ENCODE measurements at places on chromosomes 3 and 15. TPM values are rescaled to one million over a fixed set of nuclear protein-coding genes. Genes with fewer than 3 reads are reported as not detected.

The SEMA3F gene
- 101 TPM for total RNA-seq

The RHCG gene
- total RNA-seq = 0.16 TPM

The CIP2A gene
- 17.8 TPM for total RNA-seq

The LRRC31 gene
- total RNA-seq = not detected

The CLEC3B gene
- 1.2 TPM for total RNA-seq

The RBMS3 gene
- 46.3 TPM for total RNA-seq

GRCh38 chr3:79005084-79005483 is 762.7 kb downstream of the ROBO1 start:
- H3K36me3 ChIP-seq = no peaks in the 10 kb centered on the region
- no peak for DNase-seq
- peaks cover 30% of the 10 kb centered on the region for H3K4me1 ChIP-seq
- H3K4me3 ChIP-seq = no peak overlapping the region
- H3K27ac ChIP-seq = no peak overlapping the region

GRCh38 chr3:177633671-177634207 is 436.5 kb upstream of the TBL1XR1 start:
- H3K4me3 ChIP-seq = no peak overlapping the region
- peaks cover 11% of the 10 kb centered on the region for H3K36me3 ChIP-seq
- no peak overlapping the region for H3K27ac ChIP-seq
- DNase-seq = no peak
- peaks cover 4% of the 10 kb centered on the region for H3K4me1 ChIP-seq

GRCh38 chr3:72316501-72317279 is 531.6 kb downstream of the SHQ1 start:
- no peak overlapping the region for H3K27ac ChIP-seq
- DNase-seq = no peak
- peaks cover 18% of the 10 kb centered on the region for H3K4me1 ChIP-seq

DNA sequence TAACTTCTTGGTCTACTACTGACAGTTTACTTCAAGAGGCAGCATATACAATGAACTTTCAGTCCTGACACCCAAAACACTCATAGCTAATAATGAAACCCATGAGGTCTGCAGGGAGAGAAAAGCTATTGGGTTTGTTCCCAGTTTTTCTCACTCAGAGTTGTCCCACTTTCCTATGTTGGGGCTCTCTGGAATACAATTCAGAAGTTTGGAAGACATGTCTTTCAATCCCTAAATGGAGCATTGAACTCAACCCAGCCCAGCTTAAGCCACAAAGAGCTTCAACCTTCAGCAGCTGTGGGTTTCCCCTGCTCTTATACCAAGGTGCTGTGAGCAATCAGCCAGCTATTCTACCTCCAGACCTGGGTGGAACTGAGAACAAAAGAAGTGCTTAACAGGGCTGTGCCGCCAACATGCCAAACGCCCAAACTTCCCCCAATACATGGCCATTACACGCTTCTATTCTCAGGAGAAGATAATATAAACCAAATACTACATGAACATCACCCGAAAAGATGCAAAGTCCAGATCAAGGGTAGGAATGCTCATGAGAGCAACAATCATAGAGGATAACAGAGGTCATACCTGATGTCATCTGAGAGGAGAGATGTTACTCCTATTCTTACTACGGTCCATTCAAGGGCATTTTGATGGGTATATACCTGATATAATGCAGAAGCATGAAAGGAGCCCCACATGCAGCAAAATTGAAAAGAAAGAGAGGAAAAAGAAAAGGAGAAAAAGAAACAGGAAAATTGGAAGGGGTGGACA is 131.2 kb upstream of the TGFBR2 start:
- DNase-seq = no peak
- no peak overlapping the region for H3K27ac ChIP-seq
- no peak overlapping the region for H3K4me3 ChIP-seq
- H3K36me3 ChIP-seq = peaks cover 5% of the 10 kb centered on the region
- H3K27me3 ChIP-seq = no peaks in the 10 kb centered on the region
- H3K4me1 ChIP-seq = peaks cover 10% of the 10 kb centered on the region

- peaks cover 23% of the 10 kb centered on the region for H3K4me1 ChIP-seq
- DNase-seq = no peak
- no peak overlapping the region for H3K4me3 ChIP-seq
Observed at GRCh38 chr15:39199076-39199475, 381.8 kb upstream of the THBS1 start.

- H3K27me3 ChIP-seq = peaks cover 43% of the 10 kb centered on the region
- no peaks in the 10 kb centered on the region for H3K4me1 ChIP-seq
- no peaks in the 10 kb centered on the region for H3K36me3 ChIP-seq
- no peak for DNase-seq
Observed at GRCh38 chr15:80241508-80241907, 10.5 kb downstream of the CTXND1 start.

- H3K27me3 ChIP-seq = no peaks in the 10 kb centered on the region
- no peak for DNase-seq
- no peak overlapping the region for H3K27ac ChIP-seq
- no peak overlapping the region for H3K4me3 ChIP-seq
- peaks cover 20% of the 10 kb centered on the region for H3K4me1 ChIP-seq
Observed at GRCh38 chr3:133466531-133467386, 66.9 kb downstream of the BFSP2 start.

DNA sequence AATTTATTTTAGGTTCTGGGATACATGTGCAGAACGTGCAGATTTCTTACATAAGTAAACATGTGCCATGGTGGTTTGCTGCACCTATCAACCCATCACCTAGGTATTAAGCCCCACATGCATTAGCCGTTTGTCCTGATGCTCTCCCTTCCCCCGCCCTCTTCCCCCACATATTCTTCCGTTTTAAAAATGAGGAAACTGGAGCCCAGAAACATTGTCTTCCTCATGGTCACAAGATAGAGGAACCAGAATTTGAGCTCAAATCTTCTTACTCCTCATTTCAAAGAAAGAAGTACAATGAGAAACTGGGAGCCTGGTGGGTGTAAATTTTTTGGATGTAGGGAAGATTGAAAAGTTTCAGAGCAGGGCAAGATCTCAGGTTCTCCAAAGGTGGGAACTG is 56.1 kb upstream of the USP3 start:
- no peak for DNase-seq
- H3K36me3 ChIP-seq = no peaks in the 10 kb centered on the region
- no peak overlapping the region for H3K4me3 ChIP-seq
- H3K4me1 ChIP-seq = peaks cover 18% of the 10 kb centered on the region
- no peaks in the 10 kb centered on the region for H3K27me3 ChIP-seq

DNA sequence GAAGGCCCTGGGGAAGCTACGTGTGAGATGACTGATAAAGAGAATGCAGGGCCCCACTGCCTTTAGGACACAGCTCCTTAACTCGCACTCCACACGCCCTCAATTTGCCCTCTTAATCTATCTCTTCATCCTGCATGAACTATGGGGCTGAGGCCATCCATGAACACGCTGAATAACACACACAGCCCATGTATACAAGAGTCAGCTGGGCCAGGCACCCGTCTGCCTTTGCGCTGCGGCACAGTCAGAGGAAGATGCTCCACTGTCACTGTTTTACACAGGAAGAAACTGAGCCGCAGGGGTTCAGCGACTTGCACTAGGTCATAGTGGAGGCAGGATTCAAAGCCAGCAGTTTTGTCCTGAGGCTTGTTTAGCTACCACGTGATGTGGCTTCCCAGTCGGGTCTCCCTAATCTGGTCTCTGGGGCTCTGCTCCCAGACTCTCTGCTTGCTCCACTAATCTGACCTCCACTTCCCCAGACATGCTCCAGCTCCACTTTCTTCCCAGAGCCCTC is 43.9 kb downstream of the TLE3 start:
- peak; percentile 8 for DNase-seq
- no peak overlapping the region for H3K4me3 ChIP-seq
- H3K36me3 ChIP-seq = peaks cover 68% of the 10 kb centered on the region
- H3K4me1 ChIP-seq = peaks cover 18% of the 10 kb centered on the region
- H3K27me3 ChIP-seq = no peaks in the 10 kb centered on the region

DNA sequence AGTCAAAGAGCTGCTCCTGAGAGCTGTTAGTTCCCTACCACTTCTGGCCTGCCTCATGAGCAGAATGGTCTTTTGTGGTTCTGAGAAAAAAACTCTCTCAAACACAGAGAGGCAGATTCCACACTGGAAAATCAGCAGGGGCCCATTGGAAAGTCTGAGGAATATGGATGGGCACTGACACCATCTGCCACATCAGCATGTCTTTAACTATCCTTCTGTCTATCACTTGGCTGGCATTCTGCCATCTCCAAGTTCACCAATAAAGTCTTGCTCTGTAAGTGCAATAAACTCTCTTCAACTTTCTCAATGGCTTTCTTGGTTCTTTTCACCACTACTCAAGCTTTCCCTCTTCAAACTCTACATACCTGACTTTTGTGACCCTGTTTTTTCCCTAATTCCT is 101.3 kb upstream of the GALNT15 start:
- H3K36me3 ChIP-seq = no peaks in the 10 kb centered on the region
- peaks cover 13% of the 10 kb centered on the region for H3K4me1 ChIP-seq
- no peaks in the 10 kb centered on the region for H3K27me3 ChIP-seq
- no peak overlapping the region for H3K27ac ChIP-seq
- no peak overlapping the region for H3K4me3 ChIP-seq

DNA sequence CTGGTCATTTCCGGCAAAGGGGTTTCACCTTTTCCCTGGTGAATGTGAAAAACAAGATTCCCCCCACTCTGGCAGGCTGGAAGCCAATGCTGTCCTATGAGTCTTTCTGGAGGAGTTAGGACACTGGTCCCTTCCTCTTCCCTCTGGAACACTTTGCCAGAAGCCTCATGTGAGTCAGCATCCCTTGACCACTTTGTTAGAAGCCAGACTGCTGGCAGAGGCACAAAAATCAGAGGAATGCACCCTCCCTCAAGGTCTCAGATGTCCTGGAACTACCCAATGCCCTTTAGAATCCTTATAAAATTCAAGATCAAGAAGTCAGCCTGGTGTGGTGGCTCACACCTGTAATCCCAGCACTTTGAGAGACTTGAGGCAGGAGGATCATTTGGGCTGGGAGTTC is 26.6 kb downstream of the ITGB5 start:
- H3K36me3 ChIP-seq = peaks cover 12% of the 10 kb centered on the region
- DNase-seq = no peak
- peaks cover 5% of the 10 kb centered on the region for H3K4me1 ChIP-seq

DNA sequence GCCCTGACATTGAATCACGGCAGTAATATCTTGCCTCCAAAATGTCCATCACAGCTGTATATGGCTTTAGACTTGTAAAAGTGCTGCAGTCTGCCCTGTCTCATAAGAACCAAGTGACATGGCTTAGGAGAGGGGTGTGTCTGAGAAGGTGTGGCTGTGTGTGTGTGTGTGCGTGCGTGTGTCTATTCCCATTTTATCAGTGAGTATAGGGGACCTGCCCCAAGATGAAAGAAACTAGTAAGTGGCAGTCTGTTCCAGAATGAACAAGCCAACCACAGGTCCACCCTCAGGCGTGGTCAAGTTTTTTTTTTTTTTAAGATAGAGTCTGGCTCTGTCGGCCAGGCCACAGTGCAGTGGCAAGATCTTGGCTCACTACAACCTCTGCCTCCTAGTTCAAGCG is 5.6 kb upstream of the RHOV start:
- H3K27me3 ChIP-seq = peaks cover 1% of the 10 kb centered on the region
- H3K4me1 ChIP-seq = no peaks in the 10 kb centered on the region
- H3K4me3 ChIP-seq = no peak overlapping the region
- no peaks in the 10 kb centered on the region for H3K36me3 ChIP-seq
- no peak overlapping the region for H3K27ac ChIP-seq

DNA sequence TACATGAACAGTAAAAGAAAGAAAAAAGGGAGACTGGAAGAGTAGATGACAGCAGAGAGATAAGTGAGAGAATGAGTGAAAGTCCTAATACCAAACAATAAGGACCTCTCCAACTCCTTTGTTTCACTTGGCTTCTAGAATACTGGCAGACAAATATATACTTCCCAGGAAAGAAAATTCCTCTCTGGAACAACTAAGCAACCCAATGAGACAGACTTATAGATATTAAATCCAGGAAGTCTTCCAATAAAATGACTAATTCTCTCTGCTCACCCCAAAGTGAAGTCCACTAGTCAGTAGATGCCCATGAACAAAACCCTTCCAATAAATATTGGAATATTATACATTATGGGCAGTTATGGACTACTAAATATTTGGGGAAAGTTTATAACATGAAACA is 114.2 kb downstream of the NEDD4 start:
- H3K36me3 ChIP-seq = peaks cover 20% of the 10 kb centered on the region
- no peak for DNase-seq
- peak overlapping the region; percentile 62 for H3K27ac ChIP-seq
- H3K4me3 ChIP-seq = no peak overlapping the region
- no peaks in the 10 kb centered on the region for H3K27me3 ChIP-seq

DNA sequence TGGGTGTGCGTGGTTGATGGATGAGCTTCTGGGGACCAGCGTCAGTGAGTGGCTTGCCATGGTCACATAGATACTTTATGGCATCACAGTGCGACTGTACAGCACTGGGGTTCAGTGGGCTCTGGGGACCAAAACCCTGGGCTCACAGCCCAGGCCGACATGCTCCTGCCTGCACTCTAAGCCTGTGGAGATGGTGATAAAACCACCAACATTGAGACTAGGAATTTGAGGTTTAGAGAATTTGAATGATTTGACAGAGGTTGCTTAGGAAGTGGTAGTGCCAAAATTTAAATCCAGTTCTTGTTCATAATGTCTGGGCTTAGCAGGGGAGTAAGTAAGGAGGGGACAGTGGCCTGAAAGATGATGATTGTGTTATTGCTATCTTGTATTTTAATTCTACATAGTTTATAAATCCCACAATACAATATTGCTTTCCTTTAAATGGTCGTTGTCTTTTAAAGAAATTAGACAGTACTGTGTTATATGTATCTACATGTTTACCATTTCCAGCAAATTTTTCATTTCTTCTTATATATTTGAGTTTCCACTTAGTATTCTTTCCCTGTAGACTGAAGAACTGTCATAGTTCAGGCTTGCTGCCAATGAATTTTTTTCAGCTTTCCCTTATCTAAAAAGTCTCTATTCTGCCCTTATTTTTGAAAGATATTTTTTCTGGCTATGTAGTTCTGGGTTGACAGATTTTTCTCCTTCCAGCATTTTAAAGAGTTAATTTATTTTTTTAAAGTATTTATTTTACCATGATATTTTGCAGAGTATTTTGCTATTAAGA is 235.4 kb upstream of the RGMA start:
- H3K36me3 ChIP-seq = no peaks in the 10 kb centered on the region
- H3K4me3 ChIP-seq = no peak overlapping the region
- peaks cover 12% of the 10 kb centered on the region for H3K27me3 ChIP-seq
- DNase-seq = no peak
- no peak overlapping the region for H3K27ac ChIP-seq

GRCh38 chr3:43160664-43161063 is 54.8 kb upstream of the POMGNT2 start:
- no peak overlapping the region for H3K27ac ChIP-seq
- H3K36me3 ChIP-seq = no peaks in the 10 kb centered on the region
- no peak overlapping the region for H3K4me3 ChIP-seq
- peaks cover 1% of the 10 kb centered on the region for H3K4me1 ChIP-seq

DNA sequence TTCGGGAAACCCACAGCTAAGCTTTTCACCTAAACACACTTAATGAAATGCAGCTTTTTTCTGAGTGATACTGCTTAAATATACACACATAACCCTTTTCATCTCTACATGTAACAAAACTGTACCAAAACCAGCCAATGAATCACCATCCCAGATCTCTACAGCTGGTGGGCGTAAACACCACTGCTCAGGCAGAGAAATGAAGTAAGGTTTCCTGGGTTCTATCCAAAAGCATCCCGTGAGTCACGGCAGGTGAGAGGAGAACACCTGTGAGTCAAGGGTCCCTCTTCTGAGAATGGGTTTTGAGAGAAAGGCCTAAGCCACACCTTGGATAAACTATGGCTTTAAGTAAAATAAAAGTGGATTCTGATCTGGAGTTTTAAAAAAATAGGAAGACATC is 2.6 kb downstream of the CLDN1 start:
- H3K27me3 ChIP-seq = peaks cover 22% of the 10 kb centered on the region
- no peaks in the 10 kb centered on the region for H3K36me3 ChIP-seq
- H3K4me3 ChIP-seq = no peak overlapping the region
- no peak overlapping the region for H3K27ac ChIP-seq
- peaks cover 46% of the 10 kb centered on the region for H3K4me1 ChIP-seq
- DNase-seq = no peak

Data from mesothelial cell of epicardium (in vitro differentiated cells).